ENCODE measurements at places on chromosomes 11 and 22.
A peak's percentile ranks its signal among the peaks of the same experiment; 100 is the strongest.

DNA sequence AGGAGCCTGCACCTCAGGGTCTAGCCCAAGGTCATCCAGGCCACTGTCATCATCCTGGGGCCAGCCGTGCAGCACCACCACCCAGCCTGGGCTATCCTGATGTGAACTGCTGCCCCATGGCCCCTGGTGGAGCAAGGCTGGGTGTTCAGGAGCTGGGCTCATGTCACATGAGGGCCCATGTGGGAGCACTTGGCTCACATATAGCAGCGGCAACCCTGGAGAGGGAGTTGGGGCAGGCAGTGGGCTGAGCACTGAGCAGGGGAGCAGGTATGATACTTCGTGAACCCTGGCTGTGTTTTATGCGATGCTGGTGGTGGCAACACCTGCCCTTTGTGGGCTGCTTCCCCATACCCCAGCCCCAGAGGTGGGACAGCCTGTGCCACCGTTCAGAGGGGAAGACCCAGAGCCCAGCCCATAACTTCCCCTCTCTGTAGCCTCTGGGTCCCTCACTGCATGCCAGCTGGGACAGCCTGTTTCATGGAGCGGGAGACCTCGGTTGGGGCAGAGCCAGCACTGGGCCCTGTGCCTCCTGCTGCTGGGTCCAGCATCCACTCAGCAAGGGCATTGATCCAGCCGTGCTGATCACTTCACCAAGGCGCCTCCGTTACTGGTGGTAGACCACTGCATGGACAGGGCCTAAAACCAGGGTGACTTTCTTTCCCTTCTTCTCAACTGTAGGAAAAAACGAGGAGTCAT is 62.5 kb upstream of the SUSD2 start:
- DNase-seq = no peak

- no peak for DNase-seq
Observed at GRCh38 chr11:120200677-120201076, 10.2 kb upstream of the OAF start.

- DNase-seq = no peak
Observed at GRCh38 chr11:6285019-6285418, 25.4 kb downstream of the CCKBR start.

GRCh38 chr11:105000797-105001196 is 22.2 kb downstream of the CASP5 start:
- no peak for DNase-seq

- no peak for DNase-seq
Observed at GRCh38 chr11:131145791-131146190, 224.6 kb upstream of the NTM start.

DNA sequence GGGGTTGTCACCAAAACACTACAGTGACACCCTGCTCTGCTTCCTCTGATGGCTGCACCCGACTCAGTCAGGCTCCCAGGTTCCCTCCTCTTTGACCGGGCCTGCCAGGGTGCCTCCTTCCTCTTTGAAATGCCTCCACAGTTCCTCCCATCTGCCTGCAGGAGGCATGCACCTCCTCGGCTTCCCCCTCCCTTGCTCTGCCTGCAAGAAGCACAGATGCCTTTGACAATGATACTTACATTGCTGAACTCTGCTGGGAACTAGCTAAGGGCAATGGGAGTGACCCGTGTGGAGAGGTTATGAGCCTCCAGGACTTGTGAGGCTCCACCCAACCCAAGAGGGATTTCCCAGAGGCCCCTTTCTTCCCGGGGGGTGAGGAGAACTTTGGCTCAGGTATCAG is 674.1 kb downstream of the OPCML start:
- no peak for DNase-seq

DNA sequence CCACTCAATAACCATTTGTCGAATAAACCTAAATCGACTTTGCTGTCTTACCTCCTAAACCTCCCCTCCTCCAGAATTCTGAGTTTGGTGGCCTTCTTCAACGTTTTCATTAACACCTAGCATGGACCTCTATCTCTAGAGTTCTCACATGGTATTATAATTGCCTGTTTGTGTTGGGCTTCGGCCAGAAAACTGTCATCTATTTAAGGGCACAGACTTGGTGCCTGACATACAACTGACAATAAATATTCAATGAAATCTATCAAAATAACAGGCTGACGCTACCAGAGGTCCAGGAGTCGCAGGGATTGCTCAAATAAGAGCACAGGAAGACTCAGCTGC is 687 bp downstream of the ALKBH8 start:
- no peak for DNase-seq

GRCh38 chr11:113556036-113556435 is 80.8 kb upstream of the DRD2 start:
- DNase-seq = no peak

DNA sequence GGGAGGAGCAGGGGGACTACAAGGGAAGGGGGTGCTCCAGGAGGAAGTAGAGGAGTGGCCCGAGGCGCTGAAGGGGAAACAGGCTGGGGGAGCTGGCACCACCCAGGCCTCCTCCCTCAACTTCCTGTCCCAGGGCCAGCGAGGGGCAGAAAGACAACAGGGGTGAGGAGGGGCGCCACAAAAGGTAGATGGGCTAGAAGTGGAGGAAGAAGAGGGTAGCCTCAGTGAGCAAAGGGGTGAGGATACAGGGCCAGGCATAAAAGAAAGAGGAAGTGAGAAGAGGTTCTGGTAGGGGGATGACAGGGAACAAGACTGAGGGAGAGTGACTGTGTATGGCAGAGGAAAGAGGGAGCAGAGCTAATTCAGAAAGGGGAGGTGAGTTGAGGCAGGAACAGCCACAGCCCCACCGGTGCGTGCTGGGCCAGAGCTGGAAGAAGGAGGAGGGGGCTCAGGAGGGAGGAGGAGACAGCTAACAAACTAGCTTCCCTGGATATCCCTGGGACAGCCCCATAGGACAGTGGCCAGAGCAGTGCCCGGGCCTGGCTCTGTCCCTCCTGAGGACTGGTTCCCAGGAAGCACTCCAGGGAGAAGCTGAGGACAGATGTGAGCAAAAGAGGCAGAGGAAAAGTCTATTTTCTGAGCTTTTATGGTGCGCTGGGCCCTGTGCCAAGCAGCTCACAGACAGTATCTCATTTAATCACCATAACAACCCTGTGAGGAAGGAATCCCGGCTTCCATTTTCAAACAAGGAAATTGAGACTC is 8.5 kb downstream of the DCHS1 start:
- no peak for DNase-seq

DNA sequence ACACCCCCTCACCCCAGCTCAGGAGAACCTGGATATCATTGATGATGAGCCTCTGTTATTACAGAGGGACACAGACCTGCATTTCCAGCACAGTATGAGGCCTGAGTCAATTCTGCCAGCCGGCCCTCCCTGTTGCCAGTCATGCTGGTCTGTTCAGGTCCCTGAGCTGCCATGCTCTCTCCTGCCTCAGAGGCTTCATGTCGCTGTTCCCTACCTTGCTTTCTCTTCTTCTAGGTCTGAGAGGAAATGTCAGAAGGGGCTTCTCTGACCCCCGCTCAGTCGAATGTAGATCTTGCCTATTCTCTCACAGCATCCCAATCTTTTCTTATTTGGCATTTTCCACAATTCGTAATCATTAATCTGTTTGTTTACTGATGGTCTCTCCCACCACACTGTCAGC is 21.8 kb upstream of the ABCC8 start:
- DNase-seq = peak; percentile 11

- peak; percentile 93 for DNase-seq
Observed at GRCh38 chr22:27885977-27886842, 32.8 kb downstream of the PITPNB start.

DNA sequence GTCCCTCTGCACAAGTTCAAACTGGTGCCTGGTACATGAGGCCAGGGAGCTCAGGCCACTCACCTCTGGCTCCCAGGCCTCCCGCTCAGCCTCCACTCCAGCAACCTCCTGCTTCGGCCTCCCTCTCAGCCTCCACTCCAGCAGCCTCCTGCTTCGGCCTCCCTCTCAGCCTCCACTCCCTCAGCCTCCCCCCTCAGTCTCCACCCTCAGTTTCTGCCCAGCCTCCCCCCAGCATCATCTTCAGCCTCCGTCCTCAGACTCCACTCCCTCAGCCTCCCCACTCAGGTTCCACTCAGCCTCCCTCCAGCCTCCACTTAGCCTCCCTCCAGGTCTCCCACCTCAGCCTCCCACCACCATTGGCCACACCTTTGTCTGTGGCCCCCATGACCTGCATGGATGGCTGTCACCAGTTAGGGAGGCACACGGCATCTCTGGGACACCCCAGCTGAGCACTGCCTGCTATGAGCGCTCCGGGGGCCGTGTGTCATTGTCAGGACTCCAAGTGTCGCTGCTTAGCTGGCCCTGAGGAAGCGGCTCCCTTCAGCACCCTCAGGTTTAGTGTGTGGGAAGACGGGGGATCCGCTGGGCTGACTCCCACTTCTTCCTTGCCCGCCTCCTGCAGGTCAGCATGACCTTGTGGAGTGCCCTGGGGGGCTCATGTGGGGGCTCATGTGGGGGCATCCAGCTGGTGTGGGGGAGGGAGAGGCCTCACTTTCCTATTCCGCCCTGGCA is 39.0 kb downstream of the GRAMD4 start:
- DNase-seq = no peak

DNA sequence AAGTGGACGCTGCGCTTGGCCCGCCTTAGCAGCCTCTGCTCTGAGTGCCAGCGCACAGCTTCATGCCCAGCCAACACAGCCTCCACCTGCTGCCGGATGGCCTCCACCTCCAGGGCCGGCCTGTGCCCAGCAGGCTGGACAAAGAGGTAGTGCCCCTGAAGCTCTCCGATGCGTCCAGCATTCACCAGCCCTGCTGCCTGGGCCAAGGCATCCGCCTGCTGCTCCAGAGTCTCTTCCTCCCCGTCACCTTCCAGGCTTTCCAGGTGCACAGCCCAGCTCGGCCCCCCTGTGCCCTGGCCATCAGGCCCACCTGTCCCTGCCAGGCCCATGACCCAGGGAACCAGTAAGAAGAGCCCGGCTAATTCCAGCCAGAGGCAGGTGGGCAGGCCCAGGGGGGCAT is 2.5 kb downstream of the PCSK7 start:
- no peak for DNase-seq

GRCh38 chr22:22395245-22395644 is 113.3 kb downstream of the ZNF280B start:
- DNase-seq = no peak

DNA sequence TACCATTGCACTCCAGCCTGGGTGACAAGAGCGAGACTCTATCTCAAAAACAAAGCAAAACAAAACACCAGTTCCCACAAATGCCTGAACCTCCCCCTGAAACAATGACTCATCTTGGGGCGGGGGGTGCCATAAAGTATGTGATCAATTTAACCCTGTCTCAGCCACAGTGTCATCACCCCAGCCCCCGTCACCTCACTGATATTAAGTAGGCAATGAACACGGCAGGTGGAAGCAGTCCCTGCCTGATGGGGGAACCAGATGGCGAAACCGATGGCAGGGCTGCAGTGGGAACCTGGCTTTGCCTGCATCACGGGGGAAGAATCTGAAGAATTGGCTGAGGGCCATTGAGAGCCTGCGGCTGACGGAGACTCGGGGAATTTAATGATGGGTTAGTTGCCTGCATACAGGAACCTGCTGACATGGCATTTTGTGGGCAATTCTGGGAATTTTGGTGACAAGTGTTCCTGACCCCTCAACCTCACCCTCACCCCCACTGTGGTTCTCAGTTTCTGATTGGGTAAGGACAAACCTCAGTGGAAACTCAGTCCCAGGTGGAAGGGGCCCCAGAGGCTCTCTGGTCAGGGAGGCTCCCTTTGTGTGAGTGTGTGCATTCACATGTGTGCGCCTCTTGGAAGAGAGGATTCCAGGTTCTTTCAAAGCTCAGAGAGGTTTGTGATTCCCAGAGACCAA is 39.1 kb upstream of the SHISAL1 start:
- peak; percentile 82 for DNase-seq
